ENCODE measurements at places on chromosomes 1 and 21.

DNA sequence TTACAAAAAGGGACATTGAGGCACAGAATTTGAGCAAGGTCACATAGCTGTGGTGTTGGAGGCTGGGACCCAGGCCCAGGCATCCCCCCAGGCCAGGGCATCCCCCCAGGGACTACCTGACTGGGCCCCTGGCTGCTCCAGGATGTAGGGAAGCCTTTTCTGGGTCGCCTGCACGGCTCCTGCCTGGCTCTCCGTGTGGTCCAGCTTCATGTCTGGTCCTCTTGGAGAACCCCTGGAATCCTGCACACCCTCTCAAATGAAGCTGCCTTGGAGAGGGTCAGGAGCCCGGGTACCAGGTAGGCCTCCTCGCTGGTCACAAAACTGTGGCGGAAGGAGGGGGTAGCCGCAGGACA lies 919 bp upstream of the CELSR2 start:
- no peak for DNase-seq

GRCh38 chr1:47569681-47570470 lies 132.0 kb downstream of the FOXD2 start:
- peak; percentile 9 for DNase-seq

DNA sequence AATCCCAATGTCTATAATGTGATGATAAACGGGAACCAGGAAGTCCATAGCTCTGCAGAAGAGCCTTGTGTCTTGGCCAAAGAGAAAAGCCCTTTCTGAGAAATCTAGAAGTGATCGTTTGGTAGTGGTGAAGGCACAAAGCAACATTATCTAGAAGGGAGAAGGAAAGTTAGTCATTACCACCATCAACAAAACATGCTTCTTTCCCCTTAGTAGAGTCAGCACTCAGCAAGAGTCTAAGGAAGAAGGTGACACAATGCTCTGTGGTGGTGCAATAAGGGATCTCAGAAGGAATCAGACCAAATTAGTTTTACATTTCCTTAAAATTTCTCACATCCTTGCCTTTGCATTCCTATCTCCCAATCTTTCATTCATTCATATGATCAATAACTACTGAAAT lies 134.4 kb upstream of the PRDX6 start:
- no peak for DNase-seq

DNA sequence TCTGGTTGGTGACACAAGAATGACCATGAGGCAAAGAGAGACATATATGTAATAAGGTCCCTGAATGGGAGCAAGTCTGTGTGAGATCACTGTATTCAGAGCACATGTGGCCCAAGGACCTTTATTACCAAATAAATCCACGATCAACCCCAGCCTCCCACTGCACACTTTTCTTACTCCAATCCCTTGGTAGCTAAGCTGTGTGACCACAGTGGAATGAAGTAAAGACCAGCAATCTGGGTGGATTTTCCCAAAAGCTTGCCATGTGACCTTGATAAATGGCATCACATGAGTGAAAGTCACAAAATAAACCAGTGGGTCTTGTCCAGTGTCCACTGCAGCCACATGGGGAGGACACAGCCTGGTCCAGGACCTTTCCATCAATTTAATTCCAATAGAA lies 36.7 kb upstream of the TLR5 start:
- DNase-seq, result no peak

DNA sequence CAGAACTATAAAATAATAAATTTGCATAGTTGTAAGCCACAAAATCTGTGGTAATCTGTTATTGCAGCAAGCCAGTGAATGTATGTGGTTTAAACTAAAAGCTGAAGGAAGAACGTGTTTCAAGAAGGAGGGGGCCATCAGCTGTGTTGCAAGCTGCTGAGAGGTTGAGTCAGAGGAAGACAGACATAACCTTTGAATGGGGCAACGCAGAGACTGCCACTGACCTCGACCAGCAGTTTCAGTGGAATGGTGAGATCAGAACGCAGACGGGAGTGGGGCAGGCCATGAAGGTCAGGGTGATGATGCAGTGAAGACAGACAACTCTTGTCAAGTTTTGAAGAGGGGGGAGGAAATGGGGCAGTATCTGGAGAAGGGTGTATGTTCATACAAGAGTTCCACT lies 23.2 kb upstream of the QSOX1 start:
- no peak for DNase-seq

- DNase-seq, result no peak
Measured at GRCh38 chr1:77412069-77412819, 130.4 kb downstream of the AK5 start.

- DNase-seq, result no peak
Measured at GRCh38 chr1:96116731-96117130, 604.9 kb upstream of the PTBP2 start.

DNA sequence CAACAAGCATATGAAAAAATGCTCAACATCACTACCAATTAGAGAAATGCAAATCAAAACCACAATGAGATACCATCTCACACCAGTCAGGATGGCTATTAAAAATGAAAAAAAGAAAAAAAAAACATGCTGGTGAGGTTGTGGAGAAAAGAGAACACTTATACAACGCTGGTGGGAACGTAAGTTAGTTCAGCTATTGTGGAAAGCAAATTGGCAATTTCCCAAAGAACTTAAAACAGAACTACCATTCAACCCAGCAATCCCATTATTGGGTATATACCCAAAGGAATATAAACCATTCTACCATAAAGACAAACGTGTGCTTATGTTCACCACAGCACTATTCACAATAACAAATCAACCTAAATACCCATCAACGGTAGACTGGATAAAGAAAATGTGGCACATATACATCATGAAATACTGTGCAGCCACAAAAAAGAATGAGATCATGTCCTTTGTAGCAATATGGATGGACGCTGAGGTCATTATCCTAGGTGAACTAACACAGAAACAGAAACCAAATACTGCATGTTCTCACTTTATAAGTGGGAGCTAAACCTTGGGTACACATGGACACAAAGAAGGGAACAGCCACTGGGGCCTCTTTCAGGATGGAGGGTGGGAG lies 49.5 kb downstream of the LYST start:
- DNase-seq, result no peak

DNA sequence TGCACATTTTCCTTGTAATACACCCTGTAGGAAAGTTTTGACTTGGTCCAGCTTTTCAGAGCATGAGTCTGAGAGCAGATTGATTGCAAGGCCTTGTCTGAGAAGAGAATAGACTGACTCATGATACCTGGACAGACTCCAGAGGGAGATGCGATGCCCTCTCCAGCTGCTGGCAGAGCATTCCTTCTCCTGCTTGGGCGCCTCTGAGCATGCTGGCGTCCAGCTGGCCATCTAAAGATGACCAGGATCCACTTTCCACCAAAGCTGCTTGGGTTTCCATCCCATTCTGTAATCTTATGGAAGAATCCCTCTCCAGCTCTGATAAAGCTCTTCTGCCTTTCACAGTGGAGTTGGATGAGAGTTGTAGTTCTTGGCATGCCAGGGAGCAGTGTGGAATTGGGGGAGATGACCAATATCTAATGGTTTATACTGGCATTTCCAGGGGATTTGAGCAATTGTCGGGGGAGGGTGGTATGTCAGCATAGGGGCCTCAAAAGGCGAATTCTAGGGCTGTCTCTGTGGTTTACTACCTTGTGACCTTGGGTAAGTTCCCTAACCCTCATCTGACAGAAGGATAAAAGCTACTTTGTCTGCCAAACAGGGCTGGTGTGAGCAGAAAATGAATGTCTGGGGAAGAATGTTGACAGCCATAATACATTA lies 19.5 kb downstream of the SZRD1 start:
- DNase-seq, result no peak

GRCh38 chr1:59688976-59689375 lies 125.8 kb upstream of the HOOK1 start:
- DNase-seq, result no peak

GRCh38 chr1:52365071-52365745 lies 797 bp downstream of the CC2D1B start:
- no peak for DNase-seq

DNA sequence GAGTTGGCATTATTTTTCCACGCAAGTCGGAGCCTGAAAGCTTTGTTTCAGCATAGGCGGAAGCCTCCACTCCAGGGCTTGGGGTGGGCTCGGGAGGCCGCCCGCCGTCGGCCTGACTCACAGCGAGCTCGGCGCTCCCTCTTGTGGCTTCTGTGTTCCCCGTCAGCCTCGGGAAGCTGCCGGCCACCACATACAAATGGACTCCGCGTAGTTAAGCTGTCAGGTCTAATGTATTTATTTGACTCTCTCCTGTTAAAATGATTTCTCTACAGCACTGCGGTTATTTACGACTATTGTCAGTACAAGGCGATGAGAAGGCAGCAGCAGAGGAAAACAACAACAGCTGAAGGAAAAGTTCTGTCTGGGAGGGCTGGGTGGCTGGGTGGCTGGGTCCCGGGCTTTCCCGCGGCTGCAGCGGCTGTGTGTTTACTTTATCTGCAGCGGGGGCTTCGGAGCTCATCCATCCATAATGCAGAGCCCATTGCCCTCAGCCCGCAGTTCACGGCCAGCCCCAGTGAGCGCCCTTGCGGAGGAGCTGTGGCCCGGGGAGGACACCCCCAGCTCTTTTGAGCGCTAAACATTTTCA lies 375.7 kb upstream of the CAMK1G start:
- DNase-seq, result peak; percentile 30

- DNase-seq, result no peak
Measured at GRCh38 chr1:175268720-175269119, 76.1 kb upstream of the KIAA0040 start.

- DNase-seq, result peak; percentile 44
Measured at GRCh38 chr1:46724991-46725735, 6.2 kb upstream of the EFCAB14 start.

GRCh38 chr21:40847951-40848350 lies 993 bp upstream of the DSCAM start:
- no peak for DNase-seq

- DNase-seq, result no peak
Measured at GRCh38 chr1:200029035-200029821, 1.7 kb downstream of the NR5A2 start.

GRCh38 chr1:31574749-31575368 lies 1.5 kb upstream of the TINAGL1 start:
- DNase-seq, result no peak

DNA sequence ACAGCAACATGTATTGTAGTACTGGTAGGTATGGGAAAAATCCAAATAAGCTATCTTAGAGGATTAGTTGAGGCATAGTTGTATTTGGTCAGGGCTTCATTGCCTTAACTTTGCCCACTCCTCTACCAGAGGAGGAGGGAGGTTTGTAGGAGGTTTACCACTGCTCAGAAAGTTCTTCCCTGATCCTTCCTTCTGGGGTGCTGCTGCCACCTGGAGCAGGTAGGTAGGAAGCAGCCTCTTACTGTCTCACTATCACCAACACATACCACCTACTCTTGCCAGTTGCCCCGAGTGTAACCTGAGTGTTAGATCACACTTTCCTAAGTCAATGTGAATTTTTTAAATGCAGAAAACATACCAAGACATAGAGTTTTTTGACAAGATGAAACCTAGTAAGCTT lies 24.1 kb upstream of the ZSWIM5 start:
- DNase-seq, result no peak

DNA sequence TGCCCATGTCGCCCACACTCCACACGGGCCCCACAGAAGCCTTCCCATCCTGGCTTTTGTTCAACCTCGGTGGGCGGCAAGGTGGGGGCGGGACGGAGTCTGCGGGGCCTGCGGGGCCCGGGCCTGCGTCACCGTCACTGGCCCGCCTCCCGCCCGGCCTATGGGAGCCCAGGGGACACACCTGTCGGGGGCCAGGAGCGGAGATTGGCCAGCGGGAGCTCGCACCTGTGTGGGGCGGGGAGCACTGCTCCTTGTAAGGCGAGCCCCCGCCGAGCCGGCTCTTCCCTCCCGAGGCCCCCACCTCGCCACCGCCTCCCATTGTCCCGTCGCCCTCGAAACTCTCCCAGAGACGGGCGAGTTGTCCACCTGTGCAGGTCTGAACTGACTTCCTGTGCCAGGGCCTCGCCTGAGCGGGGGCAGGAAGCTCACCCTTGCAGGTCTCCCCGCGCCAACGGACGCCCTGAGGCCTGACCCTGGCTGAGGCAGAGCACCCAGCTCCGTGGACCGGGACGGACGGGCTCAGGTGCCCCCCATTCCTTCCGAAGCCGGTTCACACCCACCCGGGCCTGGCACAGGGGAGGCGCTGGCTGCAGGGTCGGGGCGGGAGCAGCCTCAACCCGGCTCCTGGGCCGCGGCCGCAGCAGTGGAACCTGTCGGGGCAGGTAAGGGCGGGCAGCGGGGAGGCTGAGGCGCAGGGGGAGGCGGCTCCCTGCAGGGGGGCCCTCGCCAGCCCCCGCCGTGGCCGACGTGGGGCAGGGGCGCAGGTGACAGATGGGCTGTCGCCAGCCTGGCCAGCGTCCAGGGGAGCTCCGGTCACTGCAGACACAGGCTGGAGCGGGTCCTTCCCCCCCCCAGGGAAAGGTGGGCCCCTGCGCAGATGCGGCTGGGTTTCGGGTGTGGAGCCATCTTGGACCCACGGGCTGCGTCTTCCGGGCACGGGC lies 10.8 kb upstream of the TTLL10 start:
- no peak for DNase-seq

GRCh38 chr1:157170677-157171515 lies 32.7 kb upstream of the ETV3 start:
- peak; percentile 2 for DNase-seq

- no peak for DNase-seq
Measured at GRCh38 chr1:240888039-240888786, 276.3 kb upstream of the GREM2 start.

DNA sequence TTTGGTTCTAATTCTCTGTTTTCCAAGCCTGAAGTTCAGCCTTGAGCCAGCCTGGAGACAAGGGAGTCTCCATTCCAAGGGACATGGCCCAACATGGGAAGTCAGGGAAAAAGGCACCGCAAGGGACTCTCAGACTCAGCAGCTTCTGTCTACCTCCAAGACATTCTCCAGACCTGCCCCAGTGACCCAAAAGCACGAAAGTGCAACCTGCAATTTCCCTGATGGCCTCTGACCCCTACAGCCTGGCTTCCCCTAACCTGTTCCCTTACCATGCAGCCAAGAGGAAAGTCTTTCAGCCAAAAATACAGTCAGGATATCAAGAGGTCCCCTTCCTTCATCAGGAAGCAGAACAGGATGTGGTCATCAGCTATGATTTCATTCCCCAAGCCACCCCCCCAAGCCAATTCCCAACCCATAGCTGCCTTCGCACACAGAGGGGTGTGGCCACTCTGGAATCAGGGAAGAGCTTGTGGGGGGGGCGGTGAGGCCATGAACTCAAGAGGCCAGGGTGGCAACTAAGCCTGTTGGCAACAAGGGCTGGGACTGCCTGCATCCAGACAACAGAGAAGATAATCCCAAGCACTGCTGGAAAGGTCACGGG lies 59.2 kb downstream of the TIAM1 start:
- no peak for DNase-seq

GRCh38 chr1:46150085-46150484 lies 17.7 kb upstream of the PIK3R3 start:
- DNase-seq, result no peak
